ENCODE measurements at places on chromosomes 1 and 21.

DNA sequence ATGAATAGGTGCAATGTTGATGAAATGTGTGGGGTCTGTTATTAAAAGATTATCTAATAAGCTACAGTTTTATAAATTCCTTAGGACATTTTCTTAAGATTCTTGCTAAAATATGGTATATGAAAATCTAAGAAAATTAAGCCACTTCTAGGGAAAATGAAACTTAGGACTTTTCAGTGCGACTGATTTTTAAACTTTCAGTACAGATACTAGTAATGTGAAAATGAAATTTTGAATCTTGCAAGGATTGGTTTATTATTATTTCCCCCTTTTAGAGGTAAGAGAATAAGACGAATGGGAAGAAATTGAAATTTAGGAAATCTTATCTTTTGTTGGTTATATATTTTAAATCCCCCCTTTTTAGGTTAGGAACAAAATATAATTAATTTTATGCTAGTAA, 16.4 kb downstream of the CAPZA1 start:
- H3K36me3 ChIP-seq, result peaks cover 43% of the 10 kb centered on the region
- no peaks in the 10 kb centered on the region for H3K27me3 ChIP-seq
- no peak overlapping the region for H3K4me3 ChIP-seq
- DNase-seq, result no peak
- H3K27ac ChIP-seq, result no peak overlapping the region
- H3K4me1 ChIP-seq, result no peaks in the 10 kb centered on the region

DNA sequence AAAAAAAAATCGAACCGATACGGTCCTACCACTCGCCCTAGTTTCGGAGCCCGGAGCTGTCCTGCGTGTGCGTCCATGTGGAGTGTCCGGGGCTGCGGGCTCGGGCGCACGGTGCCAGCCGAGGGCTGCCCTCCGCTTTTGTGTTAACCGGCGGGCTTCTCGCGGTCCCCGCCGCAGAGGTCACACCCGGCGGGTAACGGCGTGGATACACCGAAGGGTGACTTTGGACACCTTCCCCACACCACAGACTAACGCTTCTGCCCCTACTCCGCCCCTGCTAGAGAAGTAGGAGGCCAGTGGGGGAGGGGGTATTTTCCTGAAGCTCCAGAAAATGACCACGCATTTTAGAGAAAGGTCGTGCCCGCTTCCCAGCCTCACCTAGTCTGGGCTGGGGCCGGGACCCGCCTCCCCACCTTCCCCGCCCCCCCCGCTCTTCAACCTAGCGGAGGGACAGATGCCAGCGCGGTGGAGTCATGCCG, 609 bp upstream of the ATF3 start:
- no peaks in the 10 kb centered on the region for H3K36me3 ChIP-seq
- peaks cover 58% of the 10 kb centered on the region for H3K4me1 ChIP-seq
- no peak overlapping the region for H3K27ac ChIP-seq
- peak overlapping the region; percentile 86 for H3K4me3 ChIP-seq
- peaks cover 61% of the 10 kb centered on the region for H3K27me3 ChIP-seq

DNA sequence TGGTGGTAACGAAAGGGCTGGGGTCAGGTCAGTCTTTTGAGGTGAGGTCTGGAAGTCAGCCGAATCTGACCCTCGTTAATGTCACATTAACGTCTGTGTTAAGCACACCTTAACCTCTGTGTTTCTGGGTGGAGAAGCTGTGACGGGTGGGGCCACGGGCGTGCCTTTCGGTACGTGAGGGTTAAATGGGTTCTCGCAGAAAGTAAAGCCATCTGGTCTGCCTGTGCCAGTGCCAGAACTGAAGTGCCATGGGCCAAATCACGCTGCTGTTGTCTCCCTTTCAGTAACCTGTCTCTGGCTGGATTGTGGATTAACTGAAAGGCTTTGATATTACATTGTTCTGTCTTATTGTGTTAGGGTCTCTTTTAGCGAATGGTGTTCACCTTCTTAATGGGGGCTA, 14.4 kb downstream of the URB2 start:
- peaks cover 5% of the 10 kb centered on the region for H3K4me1 ChIP-seq
- peaks cover 2% of the 10 kb centered on the region for H3K27me3 ChIP-seq
- H3K4me3 ChIP-seq, result no peak overlapping the region
- peaks cover 55% of the 10 kb centered on the region for H3K36me3 ChIP-seq
- H3K27ac ChIP-seq, result no peak overlapping the region

DNA sequence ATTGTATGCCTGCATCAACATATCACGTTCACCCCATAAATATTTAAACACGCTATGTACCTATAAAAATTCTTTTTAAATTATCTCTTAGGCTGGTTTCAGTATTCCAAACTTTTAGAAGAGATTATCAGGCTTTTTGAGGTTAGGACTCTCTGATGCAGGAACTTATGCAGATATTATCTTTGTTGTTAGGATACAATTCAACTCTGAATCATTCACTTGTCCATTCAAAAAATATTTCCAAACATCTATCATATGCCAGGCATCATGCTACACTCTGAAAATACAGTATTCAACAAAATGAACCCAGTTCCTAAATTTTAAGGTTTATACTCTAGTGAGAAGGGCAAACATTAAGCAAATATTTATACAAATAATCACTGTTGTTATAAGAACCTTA, 40.5 kb downstream of the ASH1L start:
- peaks cover 38% of the 10 kb centered on the region for H3K36me3 ChIP-seq
- H3K4me3 ChIP-seq, result no peak overlapping the region
- H3K27me3 ChIP-seq, result no peaks in the 10 kb centered on the region
- H3K27ac ChIP-seq, result no peak overlapping the region
- no peaks in the 10 kb centered on the region for H3K4me1 ChIP-seq

GRCh38 chr1:4612991-4613390, 41.4 kb upstream of the AJAP1 start:
- no peak overlapping the region for H3K27ac ChIP-seq
- H3K36me3 ChIP-seq, result peaks cover 10% of the 10 kb centered on the region
- H3K4me1 ChIP-seq, result peaks cover 26% of the 10 kb centered on the region
- DNase-seq, result no peak

- DNase-seq, result no peak
- peaks cover 16% of the 10 kb centered on the region for H3K4me1 ChIP-seq
- peaks cover 26% of the 10 kb centered on the region for H3K36me3 ChIP-seq
- no peak overlapping the region for H3K4me3 ChIP-seq
Measured at GRCh38 chr21:26833460-26833939, 11.7 kb downstream of the ADAMTS1 start.

- peaks cover 13% of the 10 kb centered on the region for H3K36me3 ChIP-seq
- DNase-seq, result no peak
- no peak overlapping the region for H3K27ac ChIP-seq
- H3K27me3 ChIP-seq, result no peaks in the 10 kb centered on the region
- peaks cover 43% of the 10 kb centered on the region for H3K4me1 ChIP-seq
- peak overlapping the region; percentile 8 for H3K4me3 ChIP-seq
Measured at GRCh38 chr1:67688526-67689219, 3.7 kb downstream of the GADD45A start.

Measured in nephron progenitor cell (in vitro differentiated cells).